ENCODE measurements at places on chromosomes 16 and 17.
A peak's percentile ranks its signal among the peaks of the same experiment; 100 is the strongest.

DNA sequence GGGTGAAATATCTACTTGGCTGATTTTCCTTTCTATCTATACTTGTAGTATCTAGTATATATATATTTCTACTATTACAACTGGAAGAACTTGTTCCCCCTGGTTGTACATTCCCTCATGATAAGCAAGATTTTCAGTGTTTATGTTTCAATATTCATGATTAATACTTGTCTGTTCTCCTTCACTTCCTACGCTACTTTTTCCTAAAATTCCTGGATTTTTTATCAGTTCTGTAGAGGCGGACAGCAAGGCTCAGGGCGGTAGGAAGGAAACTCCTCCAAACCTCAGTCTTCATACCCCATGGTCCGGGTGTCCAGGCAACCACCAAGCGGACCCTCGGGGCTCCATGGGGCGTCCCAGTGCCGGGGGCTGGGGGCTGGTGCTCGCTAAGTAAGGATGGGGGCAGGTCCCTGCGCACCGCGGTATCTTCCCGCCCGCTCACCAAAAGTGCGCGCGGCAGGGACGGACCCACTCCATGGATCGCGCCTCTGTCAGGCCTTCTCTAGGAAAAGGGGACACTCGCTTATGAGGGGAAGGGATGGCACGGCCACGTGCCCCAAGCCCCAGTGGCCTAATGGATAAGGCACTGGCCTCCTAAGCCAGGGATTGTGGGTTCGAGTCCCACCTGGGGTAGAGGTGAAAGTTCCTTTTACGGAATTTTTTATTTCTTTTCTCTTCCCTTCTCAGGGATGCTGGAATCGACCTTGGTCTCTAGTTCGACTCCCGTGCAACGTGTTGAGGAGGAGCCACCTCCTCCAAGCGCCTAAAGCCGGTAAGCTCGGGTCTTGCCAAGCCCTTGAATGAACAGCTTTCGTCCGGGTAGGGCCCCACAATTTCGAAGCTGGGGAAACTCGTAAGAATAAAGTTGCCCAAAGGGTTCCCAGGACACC is 13.2 kb downstream of the ATP5PD start:
- peak; percentile 73 for DNase-seq

DNA sequence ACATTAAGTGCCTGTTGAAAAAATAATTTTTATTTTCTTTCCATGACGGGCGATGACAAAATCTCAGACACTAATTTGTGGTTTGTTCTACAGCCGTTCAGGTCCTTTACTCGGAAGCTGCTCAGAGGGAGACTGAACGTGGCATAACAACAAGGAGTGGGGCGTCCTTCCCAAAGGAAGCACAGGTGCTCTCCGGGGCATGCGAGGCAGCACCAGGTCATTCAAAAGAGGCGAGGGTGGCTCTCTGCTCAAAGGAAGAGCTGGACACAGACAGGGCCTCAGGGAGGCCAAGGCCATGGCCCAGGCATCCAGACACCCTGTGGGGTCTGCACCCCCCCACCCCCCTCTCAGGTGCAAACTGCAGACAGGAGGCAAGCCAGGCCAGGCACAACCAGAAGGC is 16.2 kb downstream of the UNKL start:
- DNase-seq = no peak

- DNase-seq = no peak
Observed at GRCh38 chr17:14144508-14144907, 75.2 kb downstream of the COX10 start.

- DNase-seq = no peak
Observed at GRCh38 chr16:82061861-82062525, 26.9 kb downstream of the HSD17B2 start.

DNA sequence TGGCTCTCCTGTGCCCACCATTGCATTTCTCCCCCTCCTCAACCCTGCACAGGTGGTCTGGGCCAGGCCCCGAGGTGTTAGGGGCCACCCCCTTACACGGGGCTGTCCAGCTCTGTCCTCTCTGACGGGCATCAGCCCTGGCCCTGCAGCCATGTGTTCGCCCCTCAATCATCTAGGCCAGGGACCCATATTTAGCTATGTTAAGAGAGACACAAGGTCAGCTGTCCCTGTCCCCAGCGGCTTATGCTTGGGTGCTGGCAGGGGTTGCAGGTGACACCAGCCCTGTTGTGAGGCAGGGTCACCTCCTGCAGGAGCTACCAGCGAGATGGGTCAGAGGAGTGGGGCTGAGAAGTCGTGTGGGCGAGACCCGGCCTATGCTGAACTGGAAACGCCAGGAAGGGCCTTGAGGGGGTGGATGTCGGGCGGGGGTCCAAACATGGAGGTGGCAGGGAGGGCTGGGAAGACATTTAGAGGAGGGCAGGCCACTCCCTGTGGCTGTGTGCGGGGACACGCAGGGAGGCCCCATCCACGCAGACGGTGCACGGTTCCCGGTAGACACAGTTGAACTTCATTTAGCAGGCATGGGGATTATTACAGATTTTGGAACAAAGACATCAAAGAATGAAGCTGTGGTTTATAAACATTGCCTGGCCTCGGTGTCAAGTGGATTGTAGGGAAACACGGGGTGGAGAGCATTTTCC is 133.2 kb upstream of the CHMP6 start:
- no peak for DNase-seq

DNA sequence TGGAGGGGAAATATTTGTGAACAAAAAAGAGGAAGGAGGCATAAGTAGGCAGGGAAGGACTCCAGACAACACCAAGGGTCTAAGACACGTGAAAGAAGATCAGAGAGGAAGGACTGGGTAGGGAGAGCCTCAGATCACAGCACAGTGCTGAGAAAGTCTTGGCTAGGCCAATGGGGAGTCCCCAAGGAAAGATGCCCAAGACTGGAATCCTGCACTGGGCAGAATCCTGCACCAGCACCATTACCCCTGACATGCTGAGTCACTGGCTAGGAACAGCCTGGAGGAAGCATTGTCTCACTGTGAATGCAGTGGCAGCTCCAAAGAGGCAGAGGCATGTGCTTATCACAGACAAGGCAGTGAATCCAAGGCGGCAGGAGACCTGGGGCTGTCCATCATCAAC is 19.2 kb downstream of the CLEC19A start:
- DNase-seq = no peak

DNA sequence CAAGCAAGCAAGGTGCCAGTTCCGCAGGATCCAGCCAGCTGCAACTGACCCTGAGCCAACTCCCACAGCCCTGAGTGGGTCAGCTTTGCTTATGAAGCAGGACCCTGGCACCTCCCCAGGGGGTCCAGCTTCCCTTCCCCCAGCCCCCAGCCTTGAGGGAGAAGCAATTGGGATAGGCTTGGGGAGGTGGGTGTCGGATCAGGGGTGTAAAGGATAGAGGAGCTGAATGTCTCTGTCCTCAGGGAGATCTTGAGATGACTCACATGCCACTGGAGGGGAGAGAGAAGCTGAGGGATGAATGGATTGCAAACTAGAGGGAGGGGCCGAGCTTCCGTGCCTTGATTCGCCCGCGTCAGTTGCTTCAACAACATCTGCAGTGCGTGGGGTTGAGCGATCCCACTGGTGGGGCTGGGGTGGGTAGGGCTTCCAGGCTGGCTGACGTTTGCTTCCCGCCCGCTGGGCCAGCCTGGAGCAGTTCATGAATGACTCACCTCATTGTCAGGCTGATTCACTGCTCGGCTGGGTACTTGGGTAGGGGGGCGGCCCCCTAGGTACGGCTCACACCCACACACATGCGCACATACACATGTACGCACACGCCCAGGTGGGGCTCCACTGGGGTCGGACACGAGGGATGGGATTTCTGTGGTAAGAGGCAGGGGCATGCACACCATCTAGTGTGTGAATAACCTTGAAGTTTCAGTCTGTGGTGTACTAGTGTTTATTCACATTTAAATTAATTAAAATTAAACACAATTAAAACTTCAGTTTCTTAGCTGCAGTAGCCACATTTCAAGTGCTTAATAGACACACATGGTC is 3.6 kb upstream of the HROB start:
- DNase-seq = peak; percentile 98

DNA sequence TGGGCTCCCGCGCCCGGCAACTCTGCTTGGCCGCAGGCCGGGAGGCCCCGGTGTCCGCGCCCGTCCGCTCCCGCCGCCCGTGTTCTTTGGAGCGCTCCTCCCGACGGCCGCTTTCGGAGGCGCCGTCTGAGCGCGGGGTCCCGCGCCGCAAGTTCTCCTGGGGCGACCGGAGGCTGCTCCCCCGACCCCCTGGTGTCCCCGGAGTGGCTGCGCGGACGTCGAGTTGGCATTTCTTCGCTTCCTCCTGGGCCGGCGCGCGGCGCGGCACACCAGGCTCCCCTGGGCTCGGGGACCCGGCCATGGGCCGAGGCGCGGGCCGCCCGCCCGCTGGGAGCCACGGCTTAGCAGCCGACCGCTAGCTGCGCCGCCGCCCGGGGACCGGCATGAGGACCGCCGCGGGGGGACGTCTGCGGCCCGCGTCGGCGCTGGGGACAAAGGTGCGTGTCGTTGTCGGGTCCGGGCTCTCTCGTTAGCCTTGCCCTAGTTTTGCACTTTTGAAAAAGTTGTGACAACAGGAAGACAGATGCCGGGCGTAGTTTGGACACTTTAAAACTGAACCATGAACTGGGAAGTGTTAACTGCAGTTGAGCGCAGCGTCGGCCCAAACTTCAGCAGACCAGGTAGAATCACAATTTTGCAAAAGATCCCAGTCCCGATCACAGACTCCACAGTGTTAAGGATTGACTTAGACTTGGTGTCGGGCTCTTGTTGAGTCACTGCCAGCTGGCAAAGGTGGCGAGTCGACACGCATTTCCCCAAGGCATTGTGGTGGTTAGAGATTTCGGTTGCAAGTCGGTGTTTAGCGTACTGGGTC is 700 bp downstream of the UBN1 start:
- DNase-seq = peak; percentile 24

DNA sequence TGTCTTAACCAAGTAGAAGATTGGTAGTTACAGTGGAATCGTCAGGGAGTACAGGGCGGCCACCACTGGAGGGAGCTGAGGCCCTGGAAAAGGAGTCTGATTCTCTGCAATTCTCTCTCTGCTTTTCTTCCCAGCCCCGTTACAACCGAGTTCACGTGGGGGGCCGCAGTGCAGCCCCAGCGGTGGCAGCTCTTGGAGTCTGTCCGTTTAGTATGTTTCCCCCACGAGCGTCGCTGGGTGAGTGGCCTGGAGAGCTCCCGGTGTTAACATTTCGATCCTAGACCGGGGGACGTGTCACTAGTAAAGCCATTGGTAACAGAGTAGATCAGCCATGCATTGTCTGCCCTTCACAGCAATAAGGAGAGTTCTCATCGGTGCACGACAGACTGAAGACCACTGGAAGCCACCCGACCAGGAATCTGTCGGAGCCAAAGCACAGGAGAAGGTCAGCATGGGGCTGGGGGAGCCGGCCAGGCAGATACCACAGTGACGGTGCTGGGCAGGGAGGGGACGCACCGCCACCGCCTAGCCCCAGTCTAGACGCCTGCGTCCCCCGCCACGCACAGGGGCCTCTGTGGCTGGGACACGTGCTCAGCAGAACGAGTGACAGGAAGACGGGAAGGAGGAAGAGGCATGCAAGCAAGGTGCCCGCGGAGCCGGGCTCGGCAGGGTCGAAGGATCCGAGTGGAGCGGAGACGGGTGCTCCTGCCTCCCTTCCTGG is 15.7 kb downstream of the SLC16A3 start:
- DNase-seq = no peak

- DNase-seq = no peak
Observed at GRCh38 chr17:10769840-10770239, 34.1 kb downstream of the TMEM238L start.

DNA sequence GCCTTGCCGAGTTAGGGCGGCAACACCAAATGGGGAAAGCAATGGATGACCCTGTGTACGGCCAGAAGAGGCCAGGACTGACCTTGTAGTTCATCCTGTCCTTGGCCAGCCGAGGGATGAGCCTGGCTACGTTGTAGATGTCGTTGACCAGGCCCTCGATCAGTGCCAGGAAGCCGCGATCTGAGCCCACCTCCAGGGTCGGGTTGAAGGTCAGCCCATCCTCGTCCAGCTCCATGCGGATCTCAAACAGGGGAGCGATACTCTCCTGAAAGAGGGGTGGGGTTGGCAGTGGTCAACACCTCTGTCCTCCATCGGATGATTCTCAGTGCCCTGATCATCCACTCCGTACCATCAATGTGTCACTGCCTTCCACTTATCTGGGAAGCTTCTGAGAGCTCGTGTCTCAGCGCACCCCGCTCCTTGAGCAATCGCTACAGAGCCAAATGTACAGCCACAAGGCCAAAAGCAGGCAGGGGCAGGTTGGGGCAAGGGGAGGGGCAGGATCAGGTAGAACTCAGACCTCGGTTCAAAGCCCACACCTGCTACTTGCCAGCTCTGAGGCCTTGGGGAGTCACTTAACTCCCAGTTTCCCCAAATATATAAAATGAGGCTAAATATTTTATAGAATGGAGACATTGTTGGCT is 39.9 kb downstream of the DNAH17 start:
- no peak for DNase-seq
